Psoas muscle (tissue), 8 donors: ENCODE measurements at places on chromosomes 2 and 18. TPM values are rescaled to one million over a fixed set of nuclear protein-coding genes. Genes with fewer than 3 reads are reported as not detected.

- DNase-seq, result no peak
Measured at GRCh38 chr2:207706936-207707860, 4.2 kb upstream of the CCNYL1 start.

GRCh38 chr2:63662028-63662804, 73.5 kb downstream of the MDH1 start:
- no peak for DNase-seq

GRCh38 chr2:20397811-20398447, 47.3 kb upstream of the PUM2 start:
- no peak for DNase-seq

- no peak for DNase-seq
Measured at GRCh38 chr2:196268538-196269338, 97.4 kb upstream of the STK17B start.

DNA sequence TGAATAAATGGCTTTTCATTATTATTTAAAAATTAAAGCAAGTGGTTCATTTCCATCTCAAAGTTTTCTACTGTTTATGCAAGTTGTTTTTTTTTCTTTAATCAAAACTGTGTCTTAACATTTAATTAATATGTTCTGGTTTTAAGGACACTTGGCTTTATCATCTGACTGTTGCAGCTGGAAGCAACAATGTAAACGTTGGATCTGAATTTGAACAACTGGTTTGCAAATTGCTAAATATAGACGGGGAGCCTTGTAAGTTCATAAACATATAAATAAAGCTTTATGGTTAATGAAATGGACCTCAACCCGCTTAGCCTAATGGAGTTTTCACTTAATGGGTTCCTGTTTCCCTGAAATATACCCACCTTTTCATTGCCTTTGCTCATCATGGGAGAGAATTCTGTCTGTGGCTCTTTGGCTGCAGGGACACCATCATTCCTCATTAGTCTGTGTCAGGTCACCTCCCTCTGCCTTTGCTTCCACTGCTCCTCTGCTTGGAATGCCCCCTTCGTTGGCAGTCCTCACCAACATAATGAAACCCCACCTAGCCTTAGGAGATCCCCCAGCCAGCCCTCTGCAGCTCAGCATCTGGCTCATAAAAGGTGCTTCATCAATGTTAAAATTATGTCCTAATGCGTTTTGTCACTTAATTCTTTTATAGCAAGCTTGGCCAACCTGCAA, 44.2 kb upstream of the DYNC2LI1 start:
- DNase-seq, result no peak

The RGPD3 gene
- total RNA-seq, result 0.06 TPM

DNA sequence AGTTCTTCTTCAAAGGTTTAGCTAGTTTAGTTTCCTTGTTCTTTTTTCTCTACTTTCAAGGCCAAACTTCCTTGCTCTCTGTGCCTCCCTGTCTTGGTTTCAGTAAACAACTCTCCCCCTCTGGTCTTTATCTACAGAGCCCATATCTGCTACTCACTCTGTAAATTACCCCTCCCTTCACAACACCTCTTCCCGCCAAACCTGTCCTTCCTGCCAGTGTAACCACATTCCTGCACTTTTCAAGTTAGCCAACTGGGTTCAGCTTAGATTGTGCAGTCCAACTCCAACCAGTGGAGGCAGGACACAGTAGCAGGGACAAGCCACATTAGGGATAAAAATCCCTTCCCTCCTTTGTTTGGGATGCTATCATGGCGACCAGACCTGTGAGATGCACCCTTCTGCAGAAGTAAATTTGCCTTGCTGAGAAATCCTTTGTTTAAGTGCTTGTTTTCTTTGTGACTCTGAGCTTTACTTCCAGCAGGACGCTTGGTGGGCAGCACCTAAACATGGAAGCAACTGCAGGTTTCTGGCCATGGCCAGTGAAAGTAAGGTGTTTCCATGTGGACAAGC, 706.0 kb downstream of the KCNJ3 start:
- DNase-seq, result no peak

- DNase-seq, result no peak
Measured at GRCh38 chr2:234046521-234046920, 4.0 kb upstream of the SPP2 start.

DNA sequence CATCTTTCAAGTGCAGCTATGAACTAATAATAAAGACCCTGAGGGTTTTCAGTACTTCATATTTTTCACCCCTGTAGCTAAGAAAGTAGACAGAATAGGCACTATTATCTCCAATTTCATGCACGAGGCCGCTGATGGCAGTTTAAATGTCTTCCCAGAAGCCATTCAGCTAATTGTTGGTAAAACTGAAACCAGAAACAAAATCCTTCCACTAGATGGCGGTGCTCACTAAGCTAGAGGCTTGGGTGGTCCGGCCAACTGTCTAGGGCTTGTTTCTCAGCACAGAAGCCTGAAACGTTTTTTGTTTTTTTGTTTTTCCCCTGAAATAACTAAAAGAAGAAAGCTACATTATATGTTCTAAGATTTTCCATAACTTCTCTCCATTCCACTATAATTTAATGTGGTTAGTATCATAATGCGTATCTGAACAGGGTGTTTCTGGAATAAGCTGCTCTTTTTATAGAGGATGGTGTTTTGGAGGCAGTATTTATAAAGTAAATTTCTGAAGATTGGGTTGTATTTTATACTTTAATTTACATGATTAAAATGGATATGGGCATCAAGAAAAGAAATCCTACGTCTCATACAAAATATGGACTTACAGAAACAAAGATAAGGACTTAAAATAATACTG, 159.4 kb downstream of the PIK3C3 start:
- no peak for DNase-seq

DNA sequence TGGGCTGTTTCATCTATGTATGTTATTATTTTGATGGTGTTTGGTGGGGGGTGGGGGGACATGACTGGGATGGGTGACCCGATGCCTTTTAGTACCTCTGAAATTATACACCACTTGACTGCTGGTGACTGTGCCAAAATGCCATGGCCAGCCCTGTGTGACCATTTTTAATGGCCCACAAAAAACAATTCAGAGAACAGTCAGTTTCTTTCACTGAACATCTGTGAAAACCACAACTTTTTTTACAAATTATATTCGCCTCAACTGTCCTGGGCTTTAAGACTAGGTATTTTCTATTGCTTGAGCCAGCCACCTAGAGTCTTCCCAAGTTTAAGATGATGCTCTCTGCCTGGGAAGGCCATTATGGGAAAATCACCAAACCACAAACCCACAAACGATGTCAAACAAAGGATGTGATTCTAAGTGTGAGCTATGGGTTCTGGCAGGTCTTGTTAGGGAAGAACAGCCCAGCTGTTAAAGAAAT, 33.9 kb downstream of the FN1 start:
- DNase-seq, result no peak

The RRM2 gene
- 1.3 TPM for total RNA-seq

The CXCR4 gene
- total RNA-seq, result 2.6 TPM

DNA sequence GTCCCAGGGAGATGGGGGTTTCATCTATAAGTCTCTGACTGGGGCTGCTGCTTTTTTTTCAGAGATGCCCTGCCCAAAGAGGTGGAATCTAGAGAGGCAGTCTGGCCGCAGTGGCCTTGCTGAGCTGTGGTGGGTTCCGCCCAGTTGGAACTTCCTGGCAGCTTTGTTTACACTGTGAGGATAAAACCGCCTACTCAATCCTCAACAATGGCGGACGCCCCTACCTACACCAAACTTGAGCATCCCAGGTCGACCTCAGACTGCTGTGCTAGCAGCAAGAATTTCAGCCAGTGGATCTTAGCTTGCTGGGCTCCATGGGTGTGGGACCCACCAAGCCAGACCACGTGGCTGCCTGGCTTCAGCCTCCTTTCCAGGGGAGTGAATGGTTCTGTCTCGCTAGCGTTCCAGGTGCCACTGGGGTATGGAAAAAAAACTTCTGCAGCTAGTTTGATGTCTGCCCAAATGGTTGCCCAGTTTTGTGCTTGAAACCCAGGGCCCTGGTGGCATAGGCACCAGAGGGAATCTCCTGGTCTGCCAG, 152.6 kb upstream of the CYP26B1 start:
- DNase-seq, result no peak

- DNase-seq, result no peak
Measured at GRCh38 chr18:3066341-3067110, 53.6 kb upstream of the LPIN2 start.

GRCh38 chr18:59377613-59378337, 18.7 kb upstream of the LMAN1 start:
- DNase-seq, result no peak

The NYAP2 gene
- total RNA-seq, result 3.9 TPM

The RPRM gene
- total RNA-seq, result not detected

The SPEG gene
- total RNA-seq, result 419 TPM

DNA sequence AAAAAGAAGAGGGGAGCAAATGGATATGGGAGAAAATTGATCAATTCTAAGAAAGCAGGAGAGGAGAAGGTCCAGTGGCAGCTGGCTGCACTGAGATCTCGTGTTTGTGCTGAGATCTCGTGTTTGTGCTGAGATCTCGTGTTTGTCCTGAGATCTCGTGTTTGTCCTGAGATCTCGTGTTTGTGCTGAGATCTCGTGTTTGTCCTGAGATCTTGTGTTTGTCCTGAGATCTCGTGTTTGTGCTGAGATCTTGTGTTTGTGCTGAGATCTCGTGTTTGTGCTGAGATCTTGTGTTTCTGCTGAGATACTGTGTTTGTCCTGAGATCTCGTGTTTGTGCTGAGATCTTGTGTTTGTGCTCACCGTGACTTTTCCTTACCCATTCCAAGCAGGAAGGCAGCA, 254.4 kb downstream of the BCL2 start:
- DNase-seq, result no peak

- no peak for DNase-seq
Measured at GRCh38 chr2:45018023-45018422, 8.8 kb upstream of the SIX2 start.

The CYP26B1 gene
- total RNA-seq, result 3.2 TPM

- DNase-seq, result no peak
Measured at GRCh38 chr18:38520786-38521185, 955.2 kb upstream of the CELF4 start.

The MDH1B gene
- 0.27 TPM for total RNA-seq

DNA sequence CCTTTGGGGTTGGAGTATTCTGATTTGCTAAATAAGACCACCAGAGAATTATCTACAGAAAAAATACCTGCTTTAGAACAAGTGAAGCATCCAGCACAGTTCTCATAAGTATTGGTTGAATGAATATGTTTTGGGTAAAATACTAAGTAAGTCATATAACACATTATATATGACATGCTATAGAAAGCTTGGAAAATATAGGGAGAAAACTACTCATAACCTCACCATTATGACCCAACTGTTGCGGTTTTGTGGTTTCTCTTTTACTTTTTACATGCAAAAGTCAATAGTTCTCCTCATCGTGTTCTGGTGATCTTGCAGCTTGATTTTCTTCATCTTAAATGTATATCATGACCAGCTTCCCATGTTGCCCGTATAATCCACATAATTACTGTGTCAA, 66.2 kb downstream of the DIPK1C start:
- DNase-seq, result no peak
